Activated T-helper 2 cell treated with anti-CD3 and anti-CD28 coated beads, Interferon-gamma antibody, Interleukin-2, Interleukin-4, amounts not matched to agents 10 μg/mL and 5 μg/mL and 100 μg/mL, durations not matched to agents 14 hours and 24 hours and 36 hours (primary cell): ENCODE measurements at places on chromosomes 16 and 17. TPM values are rescaled to one million over a fixed set of nuclear protein-coding genes. Genes with fewer than 3 reads are reported as not detected.

DNA sequence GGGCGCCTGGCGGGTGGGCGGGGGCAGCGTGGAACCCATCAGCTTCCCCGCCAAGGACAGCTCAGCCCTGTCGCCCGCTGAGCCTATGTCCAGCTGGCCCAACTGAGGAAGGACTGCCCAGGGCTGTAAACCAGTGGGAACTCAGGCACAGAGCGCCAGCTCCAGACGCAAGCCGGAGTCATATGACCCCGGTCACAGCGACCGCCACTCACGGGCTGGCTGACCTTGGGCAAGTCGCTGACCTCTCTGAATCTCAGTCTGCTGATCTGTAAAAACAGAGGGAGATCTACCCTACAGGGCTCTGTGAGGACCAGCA lies 170.0 kb downstream of the C16orf78 start:
- no peak overlapping the region for H3K27ac ChIP-seq
- H3K36me3 ChIP-seq, result no peaks in the 10 kb centered on the region
- no peaks in the 10 kb centered on the region for H3K4me1 ChIP-seq
- DNase-seq, result no peak
- H3K4me3 ChIP-seq, result no peak overlapping the region

- DNase-seq, result no peak
- H3K36me3 ChIP-seq, result no peaks in the 10 kb centered on the region
- H3K4me1 ChIP-seq, result peaks cover 33% of the 10 kb centered on the region
- H3K4me3 ChIP-seq, result no peak overlapping the region
- no peaks in the 10 kb centered on the region for H3K27me3 ChIP-seq
Observed at GRCh38 chr16:87809150-87809902, 43.5 kb upstream of the KLHDC4 start.

DNA sequence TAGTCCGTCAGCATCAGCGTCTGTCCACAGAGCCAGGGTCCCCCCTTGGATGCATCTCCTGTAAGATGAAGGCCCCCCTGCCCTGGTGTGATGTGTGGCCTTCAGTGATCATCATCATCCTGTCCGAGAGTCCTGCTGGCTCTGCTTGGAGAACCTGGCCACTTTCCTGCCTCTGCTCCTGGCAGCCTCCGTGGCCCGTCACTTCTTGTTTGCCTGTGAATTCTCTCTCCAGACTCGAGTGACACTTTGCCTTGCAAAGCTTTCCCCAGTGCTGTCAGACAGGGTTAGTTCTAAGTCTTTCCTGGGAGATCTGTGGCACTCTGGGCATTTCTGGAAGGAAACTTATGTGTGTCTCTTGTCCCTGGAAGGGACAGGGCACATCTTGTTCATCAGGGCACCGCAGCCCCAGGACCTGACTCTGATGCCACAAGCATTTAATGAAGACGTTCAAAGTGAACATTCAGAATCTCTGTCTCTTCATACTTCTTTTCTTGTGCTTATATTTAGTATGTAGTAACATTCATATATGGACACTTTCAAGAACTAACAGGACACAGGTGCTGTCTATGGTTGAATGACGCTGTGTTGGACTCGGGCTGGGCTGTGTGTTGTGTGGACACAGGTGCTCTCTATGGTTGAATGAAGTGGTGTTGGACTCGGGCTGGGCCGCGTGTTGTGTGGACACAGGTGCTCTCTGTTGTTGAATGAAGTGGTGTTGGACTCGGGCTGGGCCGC lies 68.5 kb downstream of the RPTOR start:
- no peak for DNase-seq
- no peak overlapping the region for H3K4me3 ChIP-seq
- peaks cover 52% of the 10 kb centered on the region for H3K4me1 ChIP-seq
- H3K36me3 ChIP-seq, result no peaks in the 10 kb centered on the region

- no peak for DNase-seq
- H3K4me3 ChIP-seq, result no peak overlapping the region
- H3K27me3 ChIP-seq, result peaks cover 2% of the 10 kb centered on the region
- no peaks in the 10 kb centered on the region for H3K36me3 ChIP-seq
- no peak overlapping the region for H3K27ac ChIP-seq
Observed at GRCh38 chr16:88117476-88117868, 166.2 kb downstream of the BANP start.

- H3K4me3 ChIP-seq, result no peak overlapping the region
- peak overlapping the region; percentile 20 for H3K27ac ChIP-seq
- DNase-seq, result no peak
- H3K4me1 ChIP-seq, result peaks cover 32% of the 10 kb centered on the region
- peaks cover 73% of the 10 kb centered on the region for H3K36me3 ChIP-seq
Observed at GRCh38 chr17:21289902-21290571, 5.5 kb downstream of the MAP2K3 start.

DNA sequence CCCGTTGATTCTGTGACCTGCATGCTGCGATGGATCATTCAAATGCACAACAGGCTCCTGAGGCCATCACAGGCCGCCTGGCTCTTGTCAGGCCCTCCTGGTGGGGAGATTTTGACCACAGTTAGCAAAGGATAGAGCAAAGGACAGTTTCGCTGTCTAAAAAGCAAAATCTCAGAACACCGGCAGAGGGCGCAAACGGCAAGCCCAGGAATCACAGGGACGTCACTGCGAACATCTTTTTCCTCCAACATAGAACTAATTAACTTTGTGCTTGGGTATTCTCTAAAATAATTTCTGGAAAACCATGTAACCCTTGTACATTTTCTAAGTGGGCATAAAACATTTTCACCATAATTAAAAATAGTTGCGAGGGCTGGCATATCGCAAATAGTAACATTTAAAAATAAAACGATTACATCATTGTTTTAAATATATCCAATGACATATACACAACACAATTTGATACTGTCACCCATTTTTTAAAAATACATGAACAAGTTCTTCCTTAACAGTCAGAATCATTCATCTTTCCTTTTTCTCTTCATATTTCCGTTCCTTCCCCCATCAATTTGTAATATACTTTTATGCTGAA lies 19.7 kb upstream of the SLC47A1 start:
- H3K27me3 ChIP-seq, result peaks cover 13% of the 10 kb centered on the region
- no peak overlapping the region for H3K4me3 ChIP-seq
- DNase-seq, result peak; percentile 47
- H3K36me3 ChIP-seq, result no peaks in the 10 kb centered on the region
- peaks cover 5% of the 10 kb centered on the region for H3K4me1 ChIP-seq

DNA sequence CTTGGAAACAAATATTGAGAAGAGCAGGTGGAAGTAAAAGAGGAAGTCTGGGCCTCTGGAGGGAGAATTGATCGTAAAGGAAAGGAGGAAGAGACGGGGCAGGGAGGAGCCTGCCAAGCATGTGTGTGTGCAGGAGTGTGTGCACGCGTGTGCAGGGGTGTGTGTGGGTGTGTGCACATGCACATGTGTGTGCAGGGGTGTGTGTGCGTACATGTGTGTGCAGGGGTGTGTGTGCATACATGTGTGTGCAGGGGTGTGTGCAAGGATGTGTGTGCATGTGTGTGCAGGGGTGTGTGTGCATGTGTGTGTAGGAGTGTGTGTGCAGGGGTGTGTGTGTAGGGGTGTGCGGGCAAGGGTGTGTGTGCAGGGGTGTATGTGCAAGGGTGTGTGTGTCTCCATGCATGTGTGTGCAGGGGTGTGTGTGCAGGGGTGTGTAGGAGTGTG lies 10.0 kb downstream of the CEP295NL start:
- H3K4me3 ChIP-seq, result no peak overlapping the region
- peaks cover 7% of the 10 kb centered on the region for H3K27me3 ChIP-seq
- no peak for DNase-seq
- peaks cover 23% of the 10 kb centered on the region for H3K4me1 ChIP-seq
- H3K27ac ChIP-seq, result no peak overlapping the region

- no peak overlapping the region for H3K4me3 ChIP-seq
- peaks cover 20% of the 10 kb centered on the region for H3K4me1 ChIP-seq
- H3K27me3 ChIP-seq, result peaks cover 2% of the 10 kb centered on the region
- DNase-seq, result no peak
- no peaks in the 10 kb centered on the region for H3K36me3 ChIP-seq
Observed at GRCh38 chr17:10119203-10120108, 79.0 kb downstream of the GAS7 start.

DNA sequence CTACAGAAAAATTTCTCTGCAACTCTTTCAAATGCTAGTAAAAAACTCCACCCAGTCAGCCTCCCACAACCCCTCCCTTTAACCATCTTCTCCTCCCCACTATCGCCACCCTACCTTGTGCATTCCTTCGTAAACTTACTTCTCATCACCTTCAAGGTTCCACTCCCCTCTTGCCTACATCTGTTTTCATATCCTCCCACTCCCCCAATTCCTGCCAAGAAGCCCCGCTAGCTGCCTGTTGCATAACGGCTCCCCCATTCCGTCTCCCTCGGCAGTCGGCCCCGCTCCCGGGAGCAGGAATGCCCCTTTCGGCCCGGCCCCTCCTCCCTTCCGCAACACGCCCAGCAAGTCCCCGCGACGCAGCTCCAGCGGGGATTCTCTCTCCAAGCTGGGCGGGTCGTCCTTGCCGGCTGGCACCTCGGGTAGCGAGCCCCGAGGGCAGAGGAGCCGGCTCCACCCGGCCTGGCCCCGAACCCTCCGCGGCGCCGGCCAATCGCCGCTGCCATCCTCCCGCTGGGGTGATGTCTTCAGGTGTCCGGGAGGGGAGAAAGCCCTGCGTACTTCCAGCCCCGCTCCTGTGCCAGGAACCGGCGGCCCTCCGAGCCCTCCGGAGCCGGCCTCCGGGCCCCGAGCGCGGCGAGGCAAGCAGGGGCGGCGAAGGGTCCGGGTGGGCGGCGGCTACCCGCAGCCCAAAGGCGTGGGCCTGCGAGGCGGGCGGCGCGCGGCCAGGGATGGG lies 1.5 kb downstream of the PHLPP2 start:
- H3K4me3 ChIP-seq, result peak overlapping the region; percentile 87
- H3K36me3 ChIP-seq, result peaks cover 8% of the 10 kb centered on the region
- peak; percentile 48 for DNase-seq
- peaks cover 9% of the 10 kb centered on the region for H3K27me3 ChIP-seq

- no peaks in the 10 kb centered on the region for H3K4me1 ChIP-seq
- no peaks in the 10 kb centered on the region for H3K36me3 ChIP-seq
- H3K27ac ChIP-seq, result no peak overlapping the region
- no peak for DNase-seq
- H3K27me3 ChIP-seq, result no peaks in the 10 kb centered on the region
Observed at GRCh38 chr17:3035968-3036280, 27.5 kb downstream of the OR1D5 start.

GRCh38 chr17:57401556-57402488 lies 145.5 kb downstream of the MSI2 start:
- no peak overlapping the region for H3K4me3 ChIP-seq
- peaks cover 16% of the 10 kb centered on the region for H3K4me1 ChIP-seq
- DNase-seq, result no peak

GRCh38 chr17:57086069-57086930 lies 1.3 kb downstream of the AKAP1 start:
- peak overlapping the region; percentile 51 for H3K27ac ChIP-seq
- peaks cover 17% of the 10 kb centered on the region for H3K36me3 ChIP-seq
- peaks cover 44% of the 10 kb centered on the region for H3K4me1 ChIP-seq
- peak overlapping the region; percentile 83 for H3K4me3 ChIP-seq
- peak; percentile 18 for DNase-seq

DNA sequence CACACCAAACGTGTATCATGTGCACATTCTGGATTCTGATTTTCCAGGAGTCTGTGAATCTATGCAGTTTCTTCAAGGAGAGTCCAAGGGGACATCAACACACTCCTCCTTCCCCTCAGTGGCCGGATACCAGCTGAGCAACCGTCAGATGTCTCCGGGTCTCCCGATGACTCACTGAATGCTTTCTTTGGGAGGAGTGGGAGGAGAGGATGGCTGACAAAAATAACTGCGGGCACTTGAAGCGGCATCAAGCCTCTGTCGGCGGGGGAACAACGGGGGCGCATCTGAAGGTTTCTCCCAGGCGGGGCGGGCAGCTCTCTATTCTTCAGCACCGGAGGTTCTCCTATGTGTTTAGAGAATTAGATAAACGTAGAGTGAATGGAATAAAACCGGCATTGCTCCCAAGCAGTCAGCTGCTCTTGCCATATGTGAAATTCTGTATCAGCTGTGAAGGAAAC lies 24.6 kb upstream of the LRRC75A start:
- H3K4me3 ChIP-seq, result no peak overlapping the region
- peaks cover 31% of the 10 kb centered on the region for H3K27me3 ChIP-seq
- H3K4me1 ChIP-seq, result peaks cover 12% of the 10 kb centered on the region
- no peaks in the 10 kb centered on the region for H3K36me3 ChIP-seq
- DNase-seq, result no peak

DNA sequence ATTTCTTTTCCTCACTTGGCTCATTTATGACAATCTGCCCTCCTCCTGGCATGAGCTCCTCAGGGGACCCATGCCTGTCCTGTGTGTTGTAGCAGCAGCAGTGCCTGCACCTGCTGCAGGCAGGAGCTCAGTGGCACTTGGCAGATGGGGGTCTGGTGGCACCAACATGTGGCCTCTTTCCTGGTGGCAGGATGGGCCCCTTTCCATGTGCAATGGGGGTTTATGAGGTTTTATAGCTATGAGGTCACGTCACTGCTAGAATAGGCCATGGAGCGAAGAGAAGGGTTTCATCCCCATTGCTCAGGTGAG lies 7.0 kb downstream of the ADCY7 start:
- no peak for DNase-seq
- peaks cover 38% of the 10 kb centered on the region for H3K36me3 ChIP-seq
- H3K27ac ChIP-seq, result peak overlapping the region; percentile 98
- peaks cover 60% of the 10 kb centered on the region for H3K4me1 ChIP-seq
- H3K27me3 ChIP-seq, result no peaks in the 10 kb centered on the region

The LGALS9B gene
- total RNA-seq, result not detected in 2 replicates

The SPATA22 gene
- not detected in 2 replicates for total RNA-seq

The CD300LF gene
- not detected in 2 replicates for total RNA-seq
